Left ventricle myocardium inferior (tissue), 1 donor: ENCODE measurements at places on chromosomes 16 and 17.

- no peak for DNase-seq
These were observed 65.1 kb downstream of the NUP93 start for GRCh38 chr16:56795011-56795410.

- no peak for DNase-seq
These were observed 116.2 kb downstream of the AATF start for GRCh38 chr17:37064956-37065355.

DNA sequence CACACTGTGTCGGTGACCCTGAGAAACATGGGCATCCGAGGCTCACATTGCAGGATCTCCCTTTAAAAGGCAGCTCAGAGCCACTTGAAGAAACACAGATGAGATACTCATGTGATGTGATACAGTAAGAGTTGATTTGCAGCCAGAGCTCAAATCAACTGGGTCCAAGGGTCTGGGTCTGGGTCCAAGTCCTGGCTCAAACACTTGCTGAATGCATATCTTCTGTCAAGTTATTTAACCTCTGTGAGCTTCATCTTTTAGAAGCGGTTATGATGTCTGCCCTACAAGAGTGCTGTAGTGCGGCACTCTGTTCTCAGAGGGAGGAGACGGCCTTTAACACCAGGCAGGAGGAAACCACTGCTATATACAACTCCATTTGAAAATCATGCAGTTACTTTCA, 6.4 kb downstream of the KRT38 start:
- DNase-seq: no peak

DNA sequence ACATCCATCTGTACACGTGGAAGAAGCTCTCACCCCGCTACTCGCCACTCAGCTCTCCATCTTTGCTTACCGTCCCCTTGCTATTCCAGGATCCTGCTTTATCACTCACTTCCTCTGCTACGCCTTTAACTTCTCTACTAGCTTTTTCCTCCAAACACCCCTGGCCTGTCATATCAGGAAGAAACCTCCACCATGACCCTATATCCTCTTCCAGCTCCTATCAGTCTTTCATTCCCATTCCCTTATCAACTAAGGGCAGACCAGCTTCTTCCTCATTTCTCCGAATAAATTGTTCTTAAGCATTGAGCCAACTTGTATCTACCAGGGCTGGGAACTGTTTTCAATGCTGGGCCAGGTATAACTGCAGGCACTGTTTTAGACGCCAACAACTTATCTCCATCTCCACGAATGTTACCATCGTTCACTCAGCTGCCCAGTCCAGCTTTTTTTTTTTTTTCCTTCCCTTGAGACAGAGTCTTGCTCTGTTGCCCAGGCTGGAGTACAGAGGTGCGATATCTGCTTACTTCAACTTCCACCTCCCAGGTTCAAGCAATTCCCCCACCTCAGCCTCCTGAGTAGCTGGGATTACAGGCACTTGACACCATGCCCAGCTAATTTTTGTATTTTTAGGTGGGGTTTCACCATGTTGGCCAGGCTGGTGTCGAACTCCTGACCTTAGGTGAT, 4.3 kb downstream of the IQCK start:
- no peak for DNase-seq

DNA sequence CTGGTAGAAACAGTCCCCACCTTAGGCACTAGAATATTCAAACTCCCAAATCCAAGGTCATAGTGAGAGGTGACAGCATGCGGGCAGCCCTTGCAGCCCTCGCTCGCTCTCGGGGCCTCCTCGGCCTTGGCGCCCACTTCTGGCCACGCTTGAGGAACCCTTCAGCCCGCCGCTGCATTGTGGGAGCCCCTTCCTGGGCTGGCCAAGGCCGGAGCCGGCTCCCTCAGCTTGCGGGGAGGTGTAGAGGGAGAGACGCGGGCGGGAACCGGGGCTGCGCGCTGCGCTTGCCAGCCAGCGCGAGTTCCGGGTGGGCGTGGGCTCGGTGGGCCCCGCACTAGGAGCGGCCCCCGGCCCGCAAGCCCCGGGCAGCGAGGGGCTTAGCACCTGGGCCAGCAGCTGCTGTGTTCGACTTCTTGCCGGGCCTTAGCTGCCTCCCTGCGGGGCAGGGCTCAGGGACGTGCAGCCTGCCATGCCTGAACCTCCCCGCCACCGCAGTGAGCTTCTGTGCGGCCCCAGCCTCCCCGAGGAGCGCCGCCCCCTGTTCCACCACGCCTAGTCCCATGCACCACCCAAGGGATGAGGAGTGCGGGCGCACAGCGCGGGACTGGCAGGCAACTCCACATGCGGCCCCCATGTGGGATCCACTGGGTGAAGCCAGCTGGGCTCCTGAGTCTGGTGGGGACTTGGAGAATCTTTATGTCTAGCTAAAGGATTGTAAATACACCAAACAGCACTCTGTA, 45.0 kb downstream of the KPNA2 start:
- no peak for DNase-seq

DNA sequence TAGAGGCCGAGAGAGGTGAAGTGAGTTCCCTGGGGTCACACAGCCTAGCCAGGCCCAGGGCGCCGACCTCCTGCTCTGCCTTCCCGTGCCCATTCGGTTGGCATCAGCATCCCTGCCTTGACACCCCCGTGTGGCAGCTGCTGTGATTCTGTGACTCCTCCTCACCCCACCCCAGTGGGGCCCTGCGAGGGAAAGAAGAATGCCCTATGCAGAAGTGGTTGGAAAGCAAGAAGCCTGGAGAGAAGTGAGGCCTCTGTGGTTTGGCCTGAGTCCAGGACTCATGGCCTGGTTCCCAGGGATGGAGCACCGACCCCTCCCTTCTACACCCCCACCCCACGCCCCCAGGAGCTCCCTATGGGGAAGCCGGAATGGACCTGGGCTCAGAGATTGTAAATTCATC, 296.2 kb downstream of the SEC14L1 start:
- peak; percentile 70 for DNase-seq

DNA sequence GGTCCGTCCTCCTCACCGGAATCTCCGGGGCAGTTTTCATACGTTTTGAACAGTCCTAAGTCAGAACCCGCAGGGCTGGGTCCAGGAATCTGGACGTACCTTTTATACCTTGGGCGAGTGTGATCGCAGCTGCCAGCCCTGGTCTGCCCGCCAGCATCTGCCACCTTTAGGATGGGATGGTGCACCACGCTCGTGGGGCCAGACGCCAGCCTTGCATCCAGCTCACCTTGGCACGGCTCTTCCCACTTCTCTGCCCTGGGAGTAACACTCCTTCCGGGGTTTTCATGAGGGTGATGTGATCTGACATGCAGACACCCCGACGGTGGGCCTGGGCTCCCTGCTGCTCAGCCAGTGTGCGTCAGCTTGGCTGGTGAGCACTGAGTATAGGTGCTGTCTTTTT, 66.6 kb upstream of the ZNF469 start:
- no peak for DNase-seq

- no peak for DNase-seq
These were observed 63.0 kb downstream of the SMG6 start for GRCh38 chr17:2240541-2240940.

DNA sequence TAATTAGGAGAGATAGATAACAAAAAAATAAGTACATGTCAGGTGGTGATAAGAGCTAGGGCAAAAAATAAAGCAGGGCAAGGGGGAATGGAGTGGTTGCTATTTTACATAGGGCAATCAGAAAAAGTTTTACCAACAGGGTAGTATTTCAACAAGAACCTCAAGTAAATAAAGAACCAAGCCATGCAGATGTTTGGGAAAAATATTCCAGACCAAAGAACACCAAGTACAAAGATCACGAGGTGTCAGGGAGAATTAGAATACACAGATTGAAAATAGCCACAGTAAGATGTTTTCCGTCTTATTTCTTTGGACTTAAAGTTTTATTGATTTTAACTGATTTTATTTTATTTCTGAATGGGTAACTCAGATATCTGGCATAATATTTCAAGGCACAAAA, 11.1 kb downstream of the SYNRG start:
- no peak for DNase-seq

DNA sequence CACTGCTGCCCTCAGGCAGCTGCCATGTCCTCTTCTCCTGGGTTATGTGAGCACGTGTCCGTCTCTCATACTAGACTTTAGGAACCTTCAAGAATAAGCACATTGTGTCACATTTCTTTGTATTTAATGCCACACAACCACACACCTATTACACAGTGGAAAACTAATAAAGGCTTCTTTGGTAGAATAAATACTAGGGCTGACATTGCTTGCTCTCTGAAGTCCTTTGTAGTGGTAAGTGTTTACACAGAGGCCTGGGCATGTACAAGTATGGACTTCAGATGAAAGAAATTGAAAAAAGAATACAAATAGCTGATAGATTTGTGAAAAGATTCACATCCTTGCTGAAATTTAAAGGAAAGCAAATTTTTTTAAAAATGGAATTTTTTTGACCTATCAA, 188.1 kb upstream of the CCL2 start:
- DNase-seq: no peak

GRCh38 chr17:69729944-69730343, 315.4 kb downstream of the MAP2K6 start:
- no peak for DNase-seq

GRCh38 chr17:74192950-74193781, 10.3 kb upstream of the RPL38 start:
- DNase-seq: peak; percentile 48

GRCh38 chr17:60443713-60444112, 21.4 kb downstream of the CHCT1 start:
- DNase-seq: no peak

GRCh38 chr17:50060951-50061712, 5.2 kb downstream of the ITGA3 start:
- DNase-seq: peak; percentile 90

DNA sequence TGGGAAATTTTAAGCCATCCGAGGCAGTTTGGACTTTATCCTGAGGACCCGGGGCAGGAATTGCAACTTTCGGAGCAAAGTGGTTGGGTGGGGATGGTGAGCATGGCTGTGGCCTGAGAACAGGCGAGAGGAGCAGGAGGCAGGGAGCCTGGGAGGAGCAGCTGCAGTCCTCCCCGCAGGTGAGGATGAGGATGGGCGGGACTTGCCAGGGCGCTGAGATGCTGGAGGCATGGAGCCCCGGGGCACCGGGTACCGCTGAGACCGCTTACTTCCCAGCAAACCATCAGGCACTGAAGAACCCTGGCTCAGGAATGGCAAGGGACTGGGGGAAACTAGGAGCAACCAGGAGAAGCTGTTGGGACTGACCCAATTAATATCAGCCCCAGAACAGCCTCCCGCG, 210.8 kb downstream of the GSG1L start:
- DNase-seq: no peak

GRCh38 chr16:77172951-77173350, 18.0 kb upstream of the MON1B start:
- DNase-seq: no peak

DNA sequence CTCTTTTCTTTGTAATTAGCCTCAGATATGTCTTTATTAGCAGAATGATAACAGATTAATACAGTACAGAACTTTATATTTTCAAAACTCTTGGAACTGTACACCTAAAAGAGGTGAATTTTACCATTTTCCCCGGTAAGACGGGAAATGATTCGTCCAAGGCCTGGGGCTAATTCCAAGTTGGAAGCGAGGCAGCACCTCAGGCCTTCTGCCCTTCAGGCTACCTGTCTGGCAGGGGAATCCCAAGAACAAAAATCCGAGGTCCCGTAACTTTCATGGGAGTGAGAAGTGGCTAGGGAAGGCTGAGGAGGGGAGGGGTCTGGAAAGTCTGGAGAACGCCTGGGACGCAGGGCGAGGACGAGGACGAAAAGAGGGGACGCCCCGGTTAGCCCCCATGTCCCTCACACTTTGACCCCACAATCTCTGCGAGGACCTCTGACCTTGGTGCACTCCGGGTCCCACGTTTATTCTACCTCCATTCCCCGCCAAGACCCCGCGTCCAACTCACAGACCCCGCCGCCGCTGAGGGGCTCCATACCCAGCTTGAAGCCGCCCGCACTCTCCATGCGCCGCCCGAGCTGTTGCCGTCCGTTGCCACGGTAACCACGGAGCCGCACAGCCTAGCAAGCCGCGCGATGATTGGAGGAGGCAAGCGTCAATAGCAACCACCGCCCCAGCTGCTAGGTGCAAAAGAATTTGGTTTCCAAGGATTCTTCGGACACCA, at the start of gene HYDIN:
Gene HYDIN (minus strand): TSS at position 601 of the 724 bp plus-strand sequence. CDS start 43,827 bp downstream, outside the sequence.
- DNase-seq: no peak

DNA sequence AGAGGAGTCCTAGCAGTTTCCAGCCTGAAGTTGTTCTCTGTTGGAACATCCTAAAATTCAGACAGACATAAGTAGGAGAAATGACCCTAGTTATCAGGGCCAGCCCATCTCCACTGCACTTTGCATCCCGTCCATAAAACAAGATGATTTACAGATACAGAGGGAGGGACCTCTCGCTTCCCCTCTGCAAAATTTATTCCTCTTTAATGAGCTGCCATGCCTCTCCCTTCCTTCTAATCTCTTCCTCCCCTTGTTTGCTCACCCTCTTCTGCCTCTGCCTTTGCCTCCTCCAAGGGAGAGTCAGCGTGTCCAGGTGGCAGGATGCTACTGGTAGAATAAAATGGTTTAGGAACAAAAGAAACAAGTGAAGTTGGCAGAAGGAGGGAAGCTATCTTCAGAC, 351.3 kb downstream of the SOX9 start:
- DNase-seq: no peak

DNA sequence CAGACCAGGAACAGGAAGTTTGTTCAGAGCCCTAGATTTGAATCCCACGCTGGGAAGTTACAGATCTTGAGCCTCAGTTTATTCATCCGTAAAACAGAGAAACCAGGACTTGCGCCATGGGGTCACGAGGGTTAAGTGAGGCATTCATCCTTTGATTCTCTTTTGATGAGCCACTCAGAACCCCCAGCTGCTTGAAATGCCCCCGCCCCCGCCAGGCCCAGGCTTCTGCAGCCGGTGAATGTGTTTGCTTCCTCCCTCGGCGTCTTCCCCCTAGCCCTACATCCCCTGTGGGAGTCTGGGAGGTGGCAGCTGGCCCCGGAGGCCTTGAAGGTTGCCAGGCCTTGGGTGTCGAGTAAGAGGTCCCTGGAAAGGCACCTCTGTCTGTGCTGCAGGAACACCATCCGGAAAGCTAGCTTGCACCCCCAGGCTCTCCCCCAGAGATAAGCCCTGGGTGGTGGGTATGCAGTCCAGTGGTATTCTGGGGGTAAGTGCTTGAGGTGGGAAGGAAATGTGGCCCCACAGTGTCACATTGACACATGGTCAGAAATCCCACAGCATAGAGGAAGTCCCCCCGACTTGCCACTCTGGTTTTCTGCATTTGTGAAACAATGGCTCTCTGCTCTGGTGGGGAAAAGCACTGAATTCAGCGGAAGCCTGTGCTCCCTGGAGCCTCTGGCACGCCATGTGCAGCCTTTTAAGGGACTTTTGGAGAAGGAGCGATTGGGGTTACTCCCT, 14.9 kb downstream of the IRF8 start:
- DNase-seq: no peak

- no peak for DNase-seq
These were observed 3.1 kb upstream of the NPW start for GRCh38 chr16:2016407-2016922.

DNA sequence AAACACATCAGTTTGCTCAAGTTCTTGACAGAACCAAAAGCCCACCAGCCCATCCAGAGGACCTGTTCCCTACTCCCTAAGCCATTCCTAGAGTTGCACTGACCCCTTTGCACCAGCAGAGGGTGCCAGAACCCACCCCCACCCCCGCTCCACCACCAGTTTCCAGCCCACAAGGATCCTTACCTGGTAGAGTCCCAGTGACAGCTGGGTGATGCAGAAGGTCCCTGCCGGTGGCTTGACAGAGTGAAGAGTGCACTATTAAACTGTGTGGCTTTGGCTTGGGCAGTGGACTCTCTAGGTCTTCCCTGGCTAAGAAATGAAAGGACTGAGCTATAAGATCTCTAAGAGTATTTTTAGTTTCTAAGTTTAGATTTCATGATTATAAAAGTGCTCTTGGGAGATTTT, 73.3 kb upstream of the MTMR4 start:
- peak; percentile 42 for DNase-seq
